Kidney capillary endothelial cell (primary cell): ENCODE measurements at places on chromosomes 5 and 9.

DNA sequence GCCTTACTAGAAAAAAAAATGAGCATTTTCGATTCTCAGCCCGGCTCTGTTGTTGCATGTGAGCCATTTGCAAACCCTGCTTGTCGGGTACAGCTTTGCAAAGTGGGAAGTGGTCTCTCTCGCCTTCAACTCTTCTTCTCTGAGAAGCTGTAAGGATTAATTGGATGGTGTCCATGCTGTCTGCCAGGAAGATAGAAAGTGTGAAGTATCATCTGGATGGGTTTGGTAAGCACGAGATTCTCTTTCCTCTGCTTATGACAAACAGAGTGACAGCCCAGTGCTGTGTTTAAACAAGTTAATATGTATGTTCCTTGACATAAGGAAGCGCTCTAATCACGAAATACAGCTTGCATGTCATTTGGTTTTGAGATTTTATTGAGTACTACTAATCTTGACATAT is 109.1 kb upstream of the SPATA31D4 start:
- no peak for DNase-seq

DNA sequence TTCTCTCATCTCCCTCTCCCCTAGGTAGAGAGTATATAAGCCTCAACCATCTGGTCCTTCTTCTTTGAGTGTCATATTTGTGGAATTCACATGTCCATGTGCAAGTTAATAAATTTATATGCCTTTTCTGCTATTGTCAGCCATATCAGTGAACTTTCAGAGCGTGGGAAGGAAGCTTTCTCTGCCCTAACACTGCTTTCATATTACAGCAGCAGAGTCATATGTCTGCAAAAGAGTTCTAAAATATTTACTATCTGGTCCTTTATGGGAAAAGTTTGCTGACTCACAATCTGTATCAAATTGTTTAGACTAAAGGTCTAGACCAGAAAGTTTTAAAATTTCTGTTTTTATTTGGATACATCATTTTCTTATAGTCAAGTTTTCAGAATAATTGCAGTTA is 669.0 kb downstream of the LRRC70 start:
- no peak for DNase-seq

DNA sequence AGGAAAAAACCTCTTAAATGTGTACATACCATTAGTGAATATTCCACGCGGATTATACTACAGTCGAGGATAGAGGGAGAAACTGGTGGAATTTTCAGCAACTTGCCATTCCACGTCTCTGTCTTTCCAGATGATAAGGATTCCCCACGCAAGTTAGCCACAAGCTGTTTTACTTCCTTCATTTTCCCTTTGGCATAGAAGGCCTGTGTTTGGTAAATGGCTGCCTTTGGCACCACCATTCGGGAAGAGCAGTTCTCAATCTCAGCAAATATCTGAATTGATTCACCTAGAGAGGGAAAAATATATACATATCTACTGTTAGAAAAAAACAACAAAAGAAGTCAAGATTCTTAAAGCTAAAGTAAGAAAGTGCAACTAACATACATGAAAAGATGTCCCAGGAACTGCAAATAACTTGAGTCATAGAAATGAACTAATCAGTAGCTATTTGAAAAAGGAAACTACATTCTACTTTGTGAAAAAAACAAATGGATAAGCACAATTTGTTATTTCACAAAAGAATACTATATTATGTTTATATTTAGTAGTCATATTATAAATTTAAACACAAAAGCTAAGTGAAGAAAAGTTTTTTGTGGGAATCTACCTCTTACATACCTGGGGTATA is 8.1 kb downstream of the ARRDC3 start:
- no peak for DNase-seq

DNA sequence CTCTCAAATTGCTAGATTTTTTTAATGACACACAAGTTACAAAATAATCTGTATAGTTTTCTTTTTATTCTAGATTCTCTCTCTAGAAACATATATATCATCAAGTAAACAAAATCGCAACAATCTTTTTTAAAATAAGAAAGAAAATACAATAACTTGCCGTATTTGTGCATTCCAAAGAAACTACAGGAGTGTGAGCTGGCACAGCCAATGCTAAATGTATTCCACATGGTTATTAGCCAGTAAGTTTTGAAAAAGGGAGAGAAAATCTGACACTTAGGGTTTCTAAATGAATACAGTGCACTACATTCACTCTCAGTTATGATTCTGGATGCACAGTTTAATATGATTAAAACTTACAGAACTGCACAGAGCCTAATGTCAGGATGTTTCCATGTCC is 117.9 kb downstream of the BNC2 start:
- no peak for DNase-seq

GRCh38 chr9:30815585-30815984 is 1568.9 kb upstream of the ACO1 start:
- no peak for DNase-seq

- DNase-seq = no peak
Measured at GRCh38 chr5:120684213-120684612, 220.1 kb downstream of the PRR16 start.

DNA sequence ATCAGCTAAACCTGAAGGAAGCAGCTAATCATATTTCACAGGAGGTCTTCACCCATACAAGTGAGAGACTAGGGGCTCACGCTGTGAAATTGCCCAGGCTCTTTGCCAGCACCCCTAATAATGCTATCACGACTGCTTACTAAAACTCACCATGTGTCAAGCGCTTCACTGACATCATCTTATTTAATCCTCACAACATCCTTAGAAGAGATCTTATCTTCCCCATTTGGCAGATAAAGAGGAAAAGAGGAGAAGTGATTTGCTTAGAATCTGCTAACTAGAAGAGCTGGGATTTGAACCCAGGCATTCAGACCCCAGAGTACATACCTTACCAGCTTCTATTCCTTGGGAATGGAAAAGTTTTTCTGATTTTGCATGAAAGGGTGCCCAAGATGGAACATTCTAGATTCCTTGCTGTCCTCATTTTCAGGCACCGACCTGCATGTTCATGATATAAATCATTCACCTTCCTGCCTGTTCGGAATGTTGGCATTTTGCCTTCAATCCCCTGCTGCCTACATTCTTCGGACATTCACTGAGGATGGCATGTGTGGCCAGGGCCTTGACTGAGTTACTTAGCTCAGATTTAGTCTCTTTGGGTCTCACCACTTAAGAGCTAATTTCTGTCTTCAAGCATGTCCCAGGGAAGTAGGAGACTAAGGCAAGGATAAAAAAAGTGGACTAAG is 88.1 kb downstream of the SH3TC2 start:
- no peak for DNase-seq

- no peak for DNase-seq
Measured at GRCh38 chr9:127154390-127155191, 32.2 kb upstream of the ANGPTL2 start.

DNA sequence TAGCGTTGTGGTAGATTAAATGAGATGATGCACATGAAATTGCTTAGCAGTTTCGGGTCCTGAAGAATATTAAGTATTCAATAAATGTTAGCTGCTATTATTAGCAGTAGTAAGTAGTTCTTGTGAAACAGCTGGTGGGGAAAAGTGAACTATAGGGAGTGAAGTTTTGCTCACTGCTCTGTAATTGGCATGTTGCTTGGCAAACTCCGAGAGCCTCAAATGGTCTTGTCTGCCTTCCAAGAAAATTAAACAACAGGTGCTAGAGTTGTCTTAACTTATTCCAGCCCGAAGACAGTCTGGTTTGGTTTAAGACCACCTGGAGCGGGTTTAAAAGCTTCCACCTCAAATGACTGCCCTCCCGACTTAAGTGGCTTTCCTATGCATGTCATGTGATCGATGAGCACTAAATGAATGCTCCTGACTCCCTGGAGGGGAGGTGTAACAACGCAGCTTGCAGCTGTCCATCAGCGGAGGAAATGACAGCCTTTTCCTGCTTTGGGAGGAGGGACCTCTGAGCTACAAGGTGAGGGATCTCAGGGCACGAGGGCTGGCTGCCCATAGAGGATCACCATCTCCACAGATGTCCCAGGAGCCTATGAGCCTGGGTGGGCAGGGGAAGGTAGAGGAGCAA is 202.9 kb upstream of the PANK3 start:
- no peak for DNase-seq

DNA sequence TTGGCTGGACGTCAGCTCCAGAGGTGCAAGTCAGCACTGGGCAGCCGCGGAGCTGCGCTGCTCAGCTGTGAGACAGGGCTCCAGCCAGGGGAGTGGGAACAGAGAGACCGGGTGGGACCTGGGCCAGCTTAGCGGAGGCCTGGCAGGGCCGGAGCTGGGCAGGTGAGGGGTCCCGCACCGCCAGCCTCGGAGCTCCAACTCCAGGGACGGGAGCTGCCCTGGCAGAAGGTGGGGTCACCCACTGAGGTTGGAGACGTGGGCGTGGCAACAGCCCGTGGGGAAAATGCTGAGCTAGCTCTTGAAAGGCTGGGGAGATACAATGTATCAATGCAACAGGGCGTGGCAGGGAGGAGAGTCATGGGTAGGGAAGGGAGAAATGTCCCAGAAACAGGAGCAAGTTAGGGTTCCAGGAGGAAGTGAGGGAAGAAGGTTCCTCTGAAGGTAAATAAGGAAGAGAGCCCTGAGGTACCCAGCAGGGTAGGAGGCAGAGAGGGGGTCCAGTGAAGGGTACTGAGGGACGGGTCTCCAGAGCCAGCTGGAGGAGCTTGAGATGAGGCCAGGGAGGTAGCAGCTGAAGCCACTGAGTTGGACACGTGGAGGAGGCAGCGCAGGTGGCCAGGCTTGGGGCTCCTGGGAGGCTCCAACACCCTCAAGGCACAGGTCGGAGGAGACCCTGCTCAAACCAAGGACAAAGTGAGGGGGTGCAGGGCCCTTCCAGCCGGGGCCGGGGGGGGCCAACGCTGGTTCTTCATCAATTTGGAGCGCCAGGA is 736 bp upstream of the NKD2 start:
- no peak for DNase-seq

DNA sequence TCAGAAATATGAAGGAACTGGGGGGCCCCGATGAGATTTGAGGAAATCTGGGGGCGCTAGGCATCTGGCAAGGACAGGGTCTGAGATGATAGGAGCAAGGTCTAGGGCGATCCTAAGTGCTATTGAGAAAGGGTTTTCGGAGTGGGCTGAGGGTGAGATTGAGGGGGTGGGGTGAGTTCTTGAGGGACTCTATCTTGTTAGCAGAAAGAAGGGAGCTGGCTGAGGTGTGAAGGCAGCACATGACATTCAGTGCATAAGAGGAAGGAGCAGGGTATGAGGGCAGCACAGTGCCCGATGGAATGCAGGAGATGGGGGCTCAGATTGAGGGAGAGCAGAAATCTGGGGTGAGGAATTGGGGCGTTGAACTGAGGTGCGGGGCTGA is 640 bp downstream of the TRIM32 start:
- no peak for DNase-seq

DNA sequence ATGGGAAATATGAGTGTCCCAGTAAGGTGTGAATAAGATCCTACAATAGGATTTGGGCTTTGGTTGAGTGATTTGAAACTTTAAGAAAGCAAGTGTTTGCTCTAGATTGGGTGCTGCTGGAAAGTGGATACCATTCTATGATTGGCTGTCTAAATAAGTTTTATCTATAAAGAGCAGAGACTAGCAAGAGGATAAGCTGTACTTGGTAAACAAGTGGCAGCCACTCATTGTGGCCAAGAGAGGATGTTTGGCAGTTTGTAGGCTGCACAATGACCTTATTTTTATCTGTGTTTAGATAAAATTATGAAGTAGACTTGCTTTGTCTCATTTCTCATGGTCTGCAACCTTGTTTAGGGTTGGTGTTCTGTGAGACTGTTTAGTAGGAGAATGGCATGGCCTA is 341.6 kb upstream of the PIK3R1 start:
- no peak for DNase-seq

DNA sequence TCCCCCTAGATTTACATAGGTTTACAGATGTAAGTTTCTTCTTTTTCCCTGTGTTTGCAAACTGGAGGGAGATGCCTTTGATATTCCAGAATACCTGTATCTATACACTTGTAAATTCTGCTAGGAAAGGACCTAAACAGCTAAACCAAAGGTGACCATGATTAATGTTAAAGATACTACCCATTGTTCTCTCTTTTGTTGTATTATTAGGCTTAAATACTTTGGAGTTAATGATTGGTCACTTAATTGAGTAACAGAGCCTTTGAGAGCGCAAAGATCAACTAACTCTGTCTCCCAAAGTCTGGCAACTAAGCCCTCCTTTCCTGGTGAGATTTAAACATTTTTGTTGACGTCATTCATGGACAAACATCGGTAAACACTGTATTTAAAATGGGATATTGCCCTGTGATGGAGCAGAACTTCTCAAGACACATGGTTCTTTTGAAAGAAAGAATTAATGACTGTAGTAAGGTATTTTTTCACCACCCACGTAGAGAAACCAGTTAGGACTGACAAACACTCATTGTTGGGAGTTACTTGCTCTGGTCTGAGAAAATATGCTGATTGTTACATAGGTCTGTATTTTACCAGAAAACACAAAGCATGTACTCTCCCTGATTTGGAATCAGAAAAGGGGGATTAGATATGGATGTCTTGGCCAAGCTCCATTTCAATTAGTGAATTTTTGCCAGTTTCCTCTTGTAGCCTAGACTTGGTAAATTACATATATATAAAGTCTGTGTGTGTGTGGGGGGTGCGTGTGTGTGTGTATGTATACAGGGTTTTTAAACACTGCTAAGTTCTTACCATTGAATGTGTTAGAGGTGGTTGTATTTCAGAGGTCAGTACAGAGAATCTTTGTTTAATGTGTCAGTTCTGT is 4.6 kb downstream of the VCAN start:
- DNase-seq = no peak

GRCh38 chr9:91885746-91886413 is 64.1 kb downstream of the ROR2 start:
- no peak for DNase-seq

- peak; percentile 31 for DNase-seq
Measured at GRCh38 chr5:60649288-60649917, 50.6 kb downstream of the DEPDC1B start.

DNA sequence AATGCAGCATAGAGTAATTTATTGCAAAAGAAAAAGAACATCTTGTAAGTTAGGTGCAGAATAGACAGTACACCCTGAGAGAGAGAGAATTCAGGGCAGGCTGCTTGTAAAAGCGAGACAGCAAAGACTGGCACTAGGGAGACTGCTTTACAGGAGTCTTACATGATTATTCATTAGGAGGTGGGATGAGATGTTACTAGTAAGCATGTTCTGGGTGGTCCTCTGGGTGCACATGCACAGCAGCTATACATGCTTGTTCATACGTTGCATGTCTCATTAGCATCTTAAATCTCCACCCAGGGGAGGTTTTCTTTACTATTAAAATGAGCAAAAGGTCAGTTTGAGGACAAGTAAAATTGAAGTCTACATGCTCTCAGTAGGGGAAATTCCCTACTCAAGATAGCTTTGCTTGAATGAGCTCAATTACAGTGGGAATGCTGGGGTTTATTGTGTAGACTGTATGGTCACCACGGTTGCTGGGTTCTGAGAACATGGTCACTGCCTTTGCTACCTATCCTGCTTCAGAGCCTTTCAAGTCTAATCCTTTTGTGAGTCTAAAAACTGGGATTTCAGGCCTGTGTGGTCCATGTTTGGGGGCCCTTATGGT is 60.6 kb downstream of the RGS7BP start:
- DNase-seq = no peak

- DNase-seq = no peak
Measured at GRCh38 chr9:79151791-79152190, 420.0 kb upstream of the TLE4 start.

GRCh38 chr9:91698266-91698665 is 251.8 kb downstream of the ROR2 start:
- DNase-seq = no peak
